ENCODE measurements at places on chromosomes 3 and 15.

DNA sequence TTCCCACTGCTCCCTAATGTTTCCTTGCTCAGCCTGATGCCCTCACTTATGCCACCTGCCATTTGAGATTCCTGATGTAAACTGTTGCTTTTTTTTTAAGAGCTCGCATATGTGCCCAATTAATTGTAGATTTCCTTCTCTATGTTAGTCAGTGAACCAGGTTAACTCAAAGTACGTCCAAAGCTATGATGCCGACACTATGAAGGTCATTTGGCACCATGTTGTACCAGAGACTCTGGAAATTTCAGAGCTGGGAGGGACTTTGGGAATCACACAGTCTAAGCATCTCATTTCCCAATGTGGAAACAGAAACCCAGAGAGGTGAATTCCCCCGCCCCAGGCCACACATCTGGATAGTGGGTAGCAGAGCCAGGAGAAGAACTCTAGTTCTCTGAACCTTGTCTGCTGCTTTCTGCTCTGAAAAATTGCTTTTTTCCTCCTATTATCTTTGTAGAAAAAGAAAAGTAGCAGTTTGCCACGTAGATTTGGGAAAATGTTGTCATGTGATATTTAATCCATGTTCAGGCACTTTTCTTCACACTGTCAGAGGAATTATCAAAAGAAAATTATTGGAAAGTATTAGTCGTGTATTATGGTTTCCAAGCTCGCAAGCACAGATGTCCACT lies 38.5 kb upstream of the TNFAIP8L3 start:
- no peak for DNase-seq

- no peak for DNase-seq
Observed at GRCh38 chr15:88663141-88663621, 24.4 kb downstream of the ISG20 start.

GRCh38 chr3:139292192-139292591 lies 51.6 kb upstream of the MRPS22 start:
- DNase-seq, result no peak

DNA sequence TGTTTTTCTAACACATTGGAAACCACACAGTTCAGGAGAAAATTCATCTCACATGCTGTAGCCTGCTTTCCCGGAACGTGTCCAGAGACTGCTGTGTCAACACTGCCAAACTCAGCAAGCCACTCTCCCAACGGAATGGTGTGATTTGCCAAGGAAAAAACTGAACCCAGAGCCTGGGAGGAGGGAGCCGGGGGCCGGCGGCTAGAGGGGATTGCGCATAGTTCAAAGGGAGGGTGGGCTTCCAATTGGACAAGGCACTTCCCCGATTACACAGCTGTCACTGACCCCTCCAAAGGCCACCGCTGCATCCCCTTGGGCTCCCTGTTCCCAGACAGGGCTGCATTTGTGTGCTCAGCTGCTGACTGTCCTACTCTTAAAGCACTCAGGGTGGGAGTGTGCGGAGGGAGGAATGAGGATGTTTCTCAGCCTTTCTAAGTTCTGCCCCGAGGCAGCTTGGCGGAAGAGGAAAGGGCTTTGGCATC lies 256.2 kb downstream of the ZNF621 start:
- DNase-seq, result no peak

DNA sequence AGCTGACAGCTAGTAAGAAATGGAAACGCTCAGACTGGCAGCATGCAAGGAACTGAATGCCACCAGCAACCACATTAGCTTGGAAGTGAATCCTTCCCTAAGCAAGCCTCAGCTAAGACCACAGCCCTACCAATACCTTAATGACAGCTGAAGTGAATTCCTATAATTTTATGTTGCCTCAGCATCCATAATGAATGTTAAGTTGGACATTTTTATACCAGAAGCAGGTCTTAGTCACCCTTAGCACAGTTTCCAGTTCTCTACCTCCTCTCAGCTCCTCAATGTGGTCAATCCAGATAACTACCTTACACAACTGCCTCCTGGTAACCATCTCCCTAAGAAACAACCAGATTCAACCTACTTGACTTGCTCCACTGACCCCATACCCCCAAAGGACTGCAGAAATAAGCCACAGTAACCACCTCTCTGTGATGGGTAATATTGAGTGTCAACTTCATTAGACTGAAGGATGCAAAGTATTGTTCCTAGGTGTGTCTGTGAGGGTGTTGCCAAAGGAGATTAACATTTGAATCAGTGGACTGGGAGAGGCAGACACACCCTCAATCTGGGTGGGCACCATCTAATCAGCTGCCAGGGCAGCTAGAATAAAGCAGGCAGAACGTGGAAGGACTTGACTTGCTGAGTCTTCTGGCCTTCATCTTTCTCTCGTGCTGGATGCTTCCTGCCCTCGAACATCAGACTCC lies 33.5 kb downstream of the NEDD4 start:
- no peak for DNase-seq

DNA sequence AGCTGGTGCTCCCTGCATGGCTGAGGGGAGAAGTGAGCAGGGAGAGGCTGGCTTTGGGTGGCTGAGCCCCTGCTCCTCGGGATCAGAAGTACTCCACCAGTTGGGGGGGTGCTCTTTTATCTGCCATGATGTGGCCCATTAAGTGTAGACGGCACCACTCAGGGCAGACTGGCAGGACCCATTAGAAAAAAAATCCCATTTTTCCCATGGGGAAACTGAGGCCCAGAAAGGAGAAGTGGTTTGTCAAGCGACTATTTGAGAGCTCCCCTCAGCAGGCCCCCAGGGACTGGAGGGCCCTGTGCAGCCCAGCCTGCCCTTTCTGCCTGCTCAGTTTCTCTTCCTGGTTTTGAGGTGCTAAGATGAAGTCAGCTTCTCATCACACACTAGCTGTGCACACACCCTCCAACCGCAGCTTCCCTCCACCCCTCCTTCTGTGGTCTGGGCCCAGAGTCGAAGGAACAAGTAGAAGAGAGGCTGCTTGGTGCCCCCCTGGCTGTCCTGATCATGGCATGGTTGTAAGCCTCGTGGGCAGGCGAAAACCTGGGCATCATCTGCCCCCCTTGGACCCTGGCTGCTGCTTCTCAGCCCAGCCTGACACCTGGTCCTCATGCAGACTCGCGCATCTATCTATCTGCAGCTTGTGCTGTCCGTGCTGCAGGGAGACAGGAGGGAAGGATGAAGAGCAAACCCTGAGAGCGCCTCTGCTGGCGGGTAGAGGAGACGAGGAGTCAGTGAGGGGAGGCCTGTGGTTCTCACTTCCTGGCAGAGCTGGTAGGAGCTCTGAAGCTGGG lies 5.6 kb downstream of the CSK start:
- peak; percentile 77 for DNase-seq

DNA sequence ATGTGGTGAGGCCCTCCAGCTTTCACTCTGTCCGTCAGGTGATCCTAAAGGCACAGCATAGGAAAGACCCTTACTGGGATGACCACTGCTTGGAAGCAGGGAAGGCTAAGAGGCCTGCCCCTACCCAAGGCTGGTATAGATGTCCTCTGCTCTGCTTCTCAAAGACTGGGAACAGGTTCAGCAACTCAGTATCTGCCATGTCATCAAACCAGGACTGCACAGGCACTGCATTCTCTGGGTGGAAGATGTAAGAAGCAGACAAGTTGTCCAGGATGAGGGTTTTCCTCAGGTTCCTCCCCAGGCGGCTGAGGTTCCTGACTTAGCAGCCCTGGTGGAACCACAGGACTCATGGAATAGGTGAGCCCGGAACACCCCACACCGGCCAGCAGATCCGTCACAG lies 4.7 kb downstream of the FAM98B start:
- DNase-seq, result no peak

GRCh38 chr3:36380221-36381031 lies at the start of gene STAC:
Gene STAC, plus strand, starts transcription at chr3:36380504. Its CDS starts 140 bp downstream, at chr3:36380644.
- DNase-seq, result no peak

- no peak for DNase-seq
Observed at GRCh38 chr15:77975332-77976094, 102.0 kb downstream of the TBC1D2B start.

- no peak for DNase-seq
Observed at GRCh38 chr15:83284559-83285283, at the start of gene BNC1. Gene BNC1, minus strand, starts transcription at chr15:83284664. Its CDS starts 36 bp downstream, at chr15:83284628.

GRCh38 chr3:25177041-25177440 lies 251.0 kb upstream of the RARB start:
- DNase-seq, result no peak

GRCh38 chr3:38032328-38032865 lies 3.0 kb upstream of the PLCD1 start:
- DNase-seq, result no peak

DNA sequence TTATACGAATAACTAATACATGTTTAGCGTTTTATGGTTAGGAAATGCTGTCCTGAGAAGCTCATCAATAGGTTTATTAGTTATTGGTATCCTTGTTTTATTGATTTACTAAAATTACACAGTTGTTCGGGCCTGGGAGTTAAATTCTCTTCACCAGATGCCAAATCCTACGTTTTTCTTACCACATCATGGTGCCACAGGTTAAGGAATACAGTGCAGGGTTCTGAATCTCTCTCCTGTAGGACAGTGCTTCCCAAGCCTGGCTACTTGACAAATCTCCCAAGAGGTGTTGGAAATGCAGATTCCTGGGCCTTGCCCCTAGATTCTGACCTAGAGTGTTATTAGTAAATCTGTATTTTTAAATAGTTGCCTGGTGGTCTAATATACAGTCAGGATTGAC lies 273.4 kb upstream of the LRRFIP2 start:
- no peak for DNase-seq

DNA sequence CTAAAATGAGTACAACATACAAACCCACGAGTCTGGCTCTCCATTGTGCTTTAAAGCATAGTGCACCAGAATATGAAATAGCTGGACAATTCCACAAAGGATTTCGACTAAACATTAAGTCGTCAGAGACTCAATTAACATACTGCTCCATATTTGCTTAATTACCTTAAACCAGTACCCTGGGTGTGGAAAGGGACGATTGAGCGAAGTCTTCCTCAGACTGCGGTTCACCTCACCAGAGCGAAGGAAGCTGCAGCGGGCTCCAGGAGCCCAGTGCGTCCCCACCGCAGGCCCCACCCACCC lies 218 bp upstream of the TRPC1 start:
- no peak for DNase-seq
